ENCODE measurements at places on chromosomes 16 and 17. TPM values are rescaled to one million over a fixed set of nuclear protein-coding genes. Genes with fewer than 3 reads are reported as not detected.

Gene TAT
- 1.6 TPM for total RNA-seq

Gene SLC4A1
- total RNA-seq = not detected

Gene KRTAP4-4
- not detected for total RNA-seq

Gene ZPBP2
- total RNA-seq = not detected

DNA sequence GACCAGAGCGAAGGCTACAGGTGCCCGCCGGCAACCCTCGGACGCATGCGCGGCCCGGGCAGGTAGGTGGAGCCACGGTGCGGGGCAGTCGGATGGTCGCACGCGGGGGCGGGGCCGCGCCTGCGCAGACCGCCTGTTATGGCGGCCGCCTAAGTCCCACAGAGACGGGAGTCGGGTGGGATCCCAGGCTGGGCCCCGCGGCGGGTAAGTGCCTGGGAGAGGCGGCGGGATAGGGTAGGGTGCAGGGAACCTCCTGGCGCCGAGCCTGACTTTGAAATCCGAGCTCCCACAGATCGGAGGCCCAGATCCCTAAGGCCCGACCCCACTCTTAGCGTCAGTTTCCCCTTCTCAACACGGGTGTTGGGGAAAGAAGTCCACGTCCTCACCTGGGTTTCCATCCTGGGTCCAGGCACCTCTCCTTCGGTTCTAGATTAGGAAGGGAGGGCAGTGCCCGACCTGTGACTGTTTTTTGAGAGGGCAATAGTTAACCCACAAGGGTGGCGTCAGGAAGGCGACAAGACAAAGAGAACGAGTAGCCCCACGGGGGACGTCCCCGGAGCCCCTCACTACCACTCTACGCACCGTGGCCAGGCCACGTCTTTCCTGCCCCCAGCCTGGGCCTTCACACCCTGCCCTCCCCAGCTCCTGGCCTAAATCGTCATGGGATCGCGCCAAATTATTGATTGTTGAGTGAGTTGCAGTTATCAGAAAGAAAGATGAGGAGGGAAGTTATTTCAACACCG, at the start of gene METTL22:
Gene METTL22, plus strand, starts transcription at position 127 of the 743 bp plus-strand sequence. CDS start 3,968 bp downstream, outside the sequence.
- peak; percentile 88 for DNase-seq

- no peak for DNase-seq
Observed at GRCh38 chr17:81335773-81336157, 40.7 kb upstream of the SLC38A10 start.

GRCh38 chr17:73683771-73684170, 39.5 kb upstream of the SDK2 start:
- DNase-seq = no peak

DNA sequence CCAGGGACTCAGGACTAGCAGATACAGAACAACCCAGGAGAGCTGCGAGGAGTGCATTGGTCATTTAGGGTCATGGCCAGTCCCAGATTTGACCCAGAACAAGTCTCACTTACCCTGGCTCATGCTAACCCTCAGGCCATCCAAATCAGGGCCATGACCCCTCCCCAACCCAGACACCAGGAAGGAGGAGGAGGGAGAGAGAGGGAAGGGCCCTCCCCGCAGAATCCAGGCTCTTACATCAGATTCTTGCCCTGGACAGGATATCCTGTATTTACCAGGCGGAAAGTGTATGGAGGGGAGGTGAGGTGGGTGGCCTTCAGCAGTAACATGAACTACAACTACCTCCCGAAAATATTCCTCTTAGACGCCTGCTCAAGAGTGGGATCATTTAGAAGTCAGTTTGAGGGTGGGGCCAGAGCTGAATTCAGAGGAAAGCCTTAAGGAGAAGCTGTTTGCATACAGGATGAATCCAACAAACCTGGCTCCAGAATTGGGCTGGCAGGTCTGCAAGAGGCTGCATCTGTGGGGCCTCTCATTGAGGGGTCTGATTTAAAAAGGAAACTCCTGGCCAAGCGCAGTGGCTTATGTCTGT, 2.1 kb downstream of the VAT1 start:
- no peak for DNase-seq

DNA sequence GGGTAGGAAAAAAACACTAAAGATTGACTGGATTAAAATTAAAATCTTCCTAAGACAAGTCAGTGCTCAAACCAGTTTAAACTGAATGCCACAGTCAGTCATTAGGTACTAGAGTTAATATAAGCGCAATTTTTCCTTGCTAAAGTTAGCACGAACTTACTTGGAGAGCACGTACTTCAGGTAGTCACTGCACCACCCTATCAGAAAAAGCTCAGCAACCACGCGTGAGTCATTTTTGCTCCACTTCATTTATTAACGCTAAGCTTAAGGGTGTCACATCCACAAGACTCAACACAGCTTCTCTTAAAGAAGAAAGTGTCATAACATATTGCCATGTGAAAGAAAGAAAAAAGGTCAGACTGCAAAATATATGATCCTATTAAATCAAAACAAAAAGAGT, 53.1 kb downstream of the TEX2 start:
- no peak for DNase-seq

DNA sequence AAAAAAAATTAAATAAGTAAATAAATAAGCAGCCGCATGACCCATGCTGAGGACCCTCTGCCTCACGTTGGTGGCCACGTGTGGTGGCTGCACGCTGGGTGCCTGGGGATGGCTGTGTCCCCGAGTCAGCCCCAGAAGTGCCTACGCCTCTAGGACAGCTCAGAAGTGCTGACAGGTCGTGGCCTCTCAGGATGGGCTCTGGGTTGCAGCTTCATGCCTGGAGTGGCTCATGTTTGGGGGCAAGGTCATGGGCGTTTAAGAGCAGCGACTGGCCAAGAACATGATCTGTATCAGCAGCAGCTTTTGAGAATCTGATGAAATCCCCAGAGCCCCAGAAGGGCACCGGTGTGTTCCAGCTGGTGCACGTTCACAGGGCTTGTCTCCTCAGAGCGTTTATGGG, 26.8 kb upstream of the CAPN15 start:
- DNase-seq = no peak

All from HepG2 (cell line).